ENCODE measurements at places on chromosomes 3 and 15.

DNA sequence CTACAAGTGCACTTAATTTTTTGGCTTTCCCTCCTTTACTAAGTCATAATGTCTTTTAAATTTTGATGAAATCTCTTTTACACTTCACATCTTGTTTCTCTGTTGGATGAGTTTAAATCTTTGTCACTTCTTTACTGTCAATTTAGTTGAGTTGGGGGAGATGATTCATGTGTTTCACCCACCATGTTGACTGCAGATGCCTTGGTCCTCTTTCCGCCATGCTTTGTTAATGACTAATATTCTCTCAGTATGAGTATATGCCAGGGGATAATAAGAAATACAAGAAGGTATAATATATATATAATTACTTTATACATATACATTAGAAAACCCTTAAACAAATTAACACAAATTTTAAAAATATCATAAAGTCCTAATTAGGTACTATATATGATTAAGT, 149.7 kb upstream of the SPRED1 start:
- DNase-seq = no peak

DNA sequence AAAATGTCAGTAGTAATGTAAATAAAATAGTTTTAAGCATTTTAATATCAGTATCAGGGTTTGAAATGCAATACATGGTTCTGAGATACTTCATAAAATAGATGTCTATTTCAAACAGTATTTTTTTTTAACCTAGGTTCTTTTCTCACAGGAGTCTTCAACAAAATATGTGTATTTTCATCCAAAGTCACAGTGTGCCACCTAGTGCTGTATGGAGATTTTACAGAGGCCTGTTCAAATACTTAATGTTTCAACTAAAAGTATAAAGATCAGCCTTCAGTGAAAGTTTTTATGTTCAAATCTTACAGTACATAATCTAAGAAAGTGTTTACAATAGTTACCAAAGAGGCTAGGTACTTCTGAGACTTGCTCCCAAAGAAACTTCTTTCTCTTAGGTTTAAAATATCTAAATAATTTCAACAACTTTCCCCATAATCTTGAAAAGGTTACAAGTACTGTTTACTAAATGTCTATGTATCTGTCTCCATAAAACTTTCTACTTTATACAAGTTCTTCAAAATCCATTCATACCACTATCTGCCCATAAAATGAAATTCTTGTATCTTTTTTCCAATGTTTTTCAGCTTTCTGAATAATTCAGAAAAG, 38.3 kb downstream of the SCAPER start:
- peak; percentile 67 for DNase-seq

- no peak for DNase-seq
Measured at GRCh38 chr15:51075826-51076523, 18.7 kb downstream of the TNFAIP8L3 start.

DNA sequence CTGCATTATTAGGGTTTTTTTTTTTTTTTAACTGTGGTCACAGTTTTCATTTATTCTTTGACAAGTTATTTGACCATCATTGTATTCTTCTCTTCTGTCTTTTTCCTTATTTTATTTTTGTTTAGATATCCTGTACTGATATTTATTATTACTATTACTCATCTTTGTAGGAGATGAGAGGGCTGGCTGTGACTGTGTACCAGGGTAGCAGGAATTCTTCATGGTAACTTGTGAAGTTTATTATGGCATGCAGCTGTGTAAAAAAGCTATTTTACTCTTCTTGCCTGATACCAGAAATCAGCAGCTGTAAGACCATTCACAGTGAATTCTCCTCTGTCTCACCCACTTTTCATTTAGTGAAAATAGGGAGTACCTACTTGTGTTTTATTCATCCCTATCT, 44.5 kb downstream of the ATP6V1A start:
- DNase-seq = peak; percentile 5

- DNase-seq = no peak
Measured at GRCh38 chr3:186985661-186986364, 55.5 kb downstream of the ST6GAL1 start.

DNA sequence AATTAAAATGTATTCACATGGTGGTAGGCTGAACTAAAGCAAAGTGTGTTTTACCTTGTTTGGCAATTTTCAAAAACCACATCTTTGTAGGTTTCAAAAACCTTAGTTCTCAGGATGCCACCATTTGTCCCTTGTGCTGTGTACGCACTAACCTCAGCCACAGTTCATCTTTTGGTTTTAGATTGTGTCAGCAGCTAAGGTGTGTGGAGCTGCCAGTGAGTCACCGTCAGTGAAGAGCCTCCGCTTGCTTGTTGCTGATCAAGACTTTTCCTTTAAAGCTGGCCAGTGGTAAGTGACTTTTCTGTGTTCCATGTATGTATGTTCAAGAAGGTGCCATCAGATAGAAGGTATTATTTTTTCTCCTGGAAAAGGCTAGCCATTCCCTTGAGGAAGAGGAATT, 21.1 kb downstream of the OXNAD1 start:
- no peak for DNase-seq
